HT1080 (cell line): ENCODE measurements at places on chromosomes 6 and 20.
A peak's percentile ranks its signal among the peaks of the same experiment; 100 is the strongest.

GRCh38 chr20:41657655-41658054, 39.5 kb upstream of the CHD6 start:
- no peak for DNase-seq

- DNase-seq: no peak
Measured at GRCh38 chr20:34998331-34998950, 42.8 kb downstream of the MYH7B start.

DNA sequence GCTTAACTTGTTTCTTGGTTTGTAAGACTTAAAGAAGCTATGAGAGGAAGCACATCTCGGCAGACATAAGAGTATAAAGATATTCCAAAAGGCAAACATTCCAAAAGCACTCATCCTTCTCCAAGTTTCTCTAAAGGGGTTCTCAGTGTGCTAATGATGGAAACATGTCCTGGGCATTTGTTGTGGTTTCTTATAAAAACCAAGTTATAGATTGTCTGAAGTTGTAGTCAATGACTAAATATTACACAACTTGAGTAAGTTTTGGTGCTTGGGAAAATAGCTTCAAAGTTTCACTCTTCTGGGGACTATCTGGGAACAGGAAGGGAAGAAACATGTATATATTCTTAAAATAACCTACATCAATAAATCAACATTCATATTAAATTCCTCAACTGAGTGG, 128.3 kb upstream of the TBX18 start:
- DNase-seq: peak; percentile 50

DNA sequence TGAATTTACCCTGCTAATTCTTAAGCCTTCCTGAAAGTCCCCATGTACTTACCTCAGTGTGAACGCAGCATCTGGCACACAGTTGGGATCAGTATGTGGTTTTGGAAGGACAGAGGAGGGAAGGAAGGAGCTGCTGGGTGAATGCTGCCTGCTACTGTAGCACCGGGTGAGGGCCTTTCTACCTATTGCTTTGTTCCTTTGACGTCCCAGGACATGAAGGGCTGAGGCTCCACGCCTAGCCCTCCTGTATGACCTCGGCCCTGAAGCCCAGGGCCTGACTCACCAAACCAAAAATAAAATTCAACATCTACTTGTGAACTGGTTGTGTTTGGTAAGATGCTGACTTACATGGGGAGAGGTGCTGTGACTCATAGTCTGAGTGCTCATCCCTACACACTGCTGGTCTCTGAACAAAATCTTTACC, 51.1 kb downstream of the ARID1B start:
- DNase-seq: peak; percentile 94

- peak; percentile 11 for DNase-seq
Measured at GRCh38 chr6:8821981-8822381, 386.6 kb upstream of the SLC35B3 start.

- DNase-seq: no peak
Measured at GRCh38 chr20:62554898-62555641, 79.3 kb upstream of the GATA5 start.

DNA sequence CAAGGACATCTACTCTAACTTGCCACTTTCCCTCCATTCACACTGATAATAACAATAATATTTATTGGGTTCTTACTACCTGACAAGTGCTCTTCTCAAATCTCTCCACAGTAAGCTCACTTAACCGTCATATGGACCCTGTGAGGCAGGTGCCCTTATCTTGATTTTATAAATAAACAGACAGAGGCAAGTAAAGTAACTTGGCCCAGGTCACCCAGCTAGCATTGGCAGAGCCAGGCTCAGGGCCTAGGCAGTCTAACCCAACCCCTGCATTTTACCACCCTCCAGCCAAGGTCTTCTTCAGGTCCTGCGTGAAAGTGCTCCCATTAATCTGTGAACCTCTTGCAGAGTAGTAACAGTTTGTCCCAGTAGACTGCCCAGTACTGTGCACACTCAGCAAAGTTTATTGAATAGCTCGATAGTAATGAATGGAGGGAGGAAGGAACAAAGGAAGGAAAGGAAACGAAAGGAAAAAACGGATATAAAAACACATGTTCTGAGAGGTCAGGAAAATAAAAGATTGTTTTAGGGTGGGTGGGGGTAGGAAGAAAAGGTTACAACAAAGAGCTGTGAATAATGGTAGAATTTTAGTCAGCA, 17.0 kb upstream of the STX11 start:
- no peak for DNase-seq

DNA sequence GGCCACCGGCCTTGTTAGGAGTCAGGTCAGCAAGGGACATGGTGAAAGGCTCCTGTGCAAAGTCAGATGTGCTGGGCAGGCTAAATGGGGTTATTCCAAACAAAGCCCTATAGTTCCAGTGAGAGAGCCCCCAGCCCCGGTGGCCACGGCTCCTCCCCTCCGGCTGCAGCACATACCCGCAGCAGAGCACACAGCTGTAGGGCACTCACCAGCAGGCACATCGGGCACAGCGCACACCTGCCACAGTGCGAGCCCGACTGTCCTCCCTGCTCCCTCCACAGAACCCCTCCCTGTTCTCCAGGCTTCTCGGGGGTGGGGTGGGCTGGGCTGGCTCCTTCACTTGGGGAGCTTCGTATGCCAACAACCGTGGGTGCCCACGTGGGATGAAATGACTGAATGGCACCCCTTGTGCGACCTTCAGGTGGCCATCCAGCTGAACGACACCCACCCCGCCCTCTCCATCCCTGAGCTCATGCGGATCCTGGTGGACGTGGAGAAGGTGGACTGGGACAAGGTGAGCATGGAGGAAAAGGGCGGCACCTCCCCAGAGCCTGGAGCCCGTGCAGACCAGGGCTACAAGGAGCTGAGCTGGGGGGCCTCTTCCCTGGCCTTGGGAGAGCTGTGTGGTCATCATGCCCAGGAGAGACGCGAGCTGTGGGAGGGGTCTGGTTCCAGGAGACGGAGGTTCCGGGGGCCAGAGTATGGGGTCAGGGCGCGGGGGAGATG, 30.9 kb downstream of the PYGB start:
- no peak for DNase-seq

GRCh38 chr20:2759603-2760296, 40.7 kb downstream of the CPXM1 start:
- DNase-seq: no peak

GRCh38 chr6:164101859-164102258, 687.3 kb downstream of the QKI start:
- no peak for DNase-seq

DNA sequence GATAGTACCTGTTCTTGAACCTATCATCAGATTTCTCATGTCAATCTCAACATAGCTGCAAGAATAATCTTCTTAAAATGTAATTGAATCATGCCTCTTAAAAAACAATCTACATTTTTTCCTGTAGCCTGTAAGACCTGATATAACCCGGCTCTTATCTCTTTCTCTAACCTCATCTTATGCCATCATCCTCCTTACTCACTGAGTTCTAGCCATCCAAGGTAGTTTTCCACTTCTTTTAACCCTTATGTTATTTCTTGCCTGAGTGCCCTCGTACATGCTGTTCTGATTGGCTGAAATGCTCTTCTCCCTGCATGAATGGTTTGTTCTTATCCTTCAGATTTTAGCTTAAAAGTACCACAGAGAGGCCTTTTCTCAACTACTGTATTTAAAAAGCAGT, 16.4 kb downstream of the SLC17A5 start:
- no peak for DNase-seq

- DNase-seq: no peak
Measured at GRCh38 chr20:25327521-25328235, 63.0 kb downstream of the ABHD12 start.

- DNase-seq: no peak
Measured at GRCh38 chr6:138663892-138664291, 109.7 kb upstream of the CCDC28A start.

DNA sequence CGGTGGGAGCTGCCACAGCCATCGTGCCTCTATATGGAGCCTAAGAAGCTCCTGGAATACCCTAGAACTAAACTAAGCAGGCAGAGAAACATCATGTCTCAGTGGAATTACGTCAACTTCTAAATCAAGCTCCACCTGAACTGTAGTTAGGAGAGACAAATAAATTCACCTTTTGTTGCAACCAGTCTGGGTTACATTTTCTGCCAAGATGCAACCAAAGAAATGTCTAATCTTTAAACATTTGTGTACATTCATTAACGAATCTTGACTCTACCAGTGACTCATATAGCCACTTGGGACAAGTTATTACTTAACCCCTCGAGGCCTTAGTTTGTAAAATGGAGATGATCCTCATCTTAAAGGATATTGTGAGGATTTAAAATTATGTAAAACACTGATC, 8.9 kb downstream of the PTPRK start:
- DNase-seq: peak; percentile 13

DNA sequence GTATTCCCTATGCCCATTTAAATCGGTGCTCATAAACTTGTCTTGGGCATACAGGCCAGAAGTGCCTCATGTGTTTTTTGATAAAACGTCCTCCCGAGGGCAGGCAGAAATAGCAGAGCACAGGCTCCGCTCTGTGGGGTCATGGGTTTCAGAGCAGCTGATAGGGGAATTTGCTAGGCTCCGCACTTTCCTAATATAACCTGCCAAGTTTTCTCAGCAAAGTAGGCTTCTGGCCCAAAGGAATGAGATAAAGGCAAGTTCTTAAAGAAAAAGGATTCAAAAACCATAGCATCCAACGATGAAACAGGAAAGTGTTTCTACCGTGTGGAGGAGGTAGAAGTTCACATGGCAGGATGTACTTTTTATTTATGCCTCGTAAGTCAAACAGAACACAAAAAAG, 69.8 kb upstream of the RALGAPA2 start:
- no peak for DNase-seq

GRCh38 chr20:48959899-48960550, 38.5 kb downstream of the ARFGEF2 start:
- no peak for DNase-seq

GRCh38 chr6:93721386-93722048, 302.2 kb upstream of the EPHA7 start:
- DNase-seq: peak; percentile 47

- DNase-seq: no peak
Measured at GRCh38 chr6:137894779-137895385, 27.8 kb downstream of the TNFAIP3 start.

- no peak for DNase-seq
Measured at GRCh38 chr6:68951270-68951669, 316.2 kb downstream of the ADGRB3 start.

- no peak for DNase-seq
Measured at GRCh38 chr20:39935901-39936300, 753.1 kb downstream of the MAFB start.

- DNase-seq: peak; percentile 75
Measured at GRCh38 chr6:158002951-158003853, 21.5 kb downstream of the SYNJ2 start.

DNA sequence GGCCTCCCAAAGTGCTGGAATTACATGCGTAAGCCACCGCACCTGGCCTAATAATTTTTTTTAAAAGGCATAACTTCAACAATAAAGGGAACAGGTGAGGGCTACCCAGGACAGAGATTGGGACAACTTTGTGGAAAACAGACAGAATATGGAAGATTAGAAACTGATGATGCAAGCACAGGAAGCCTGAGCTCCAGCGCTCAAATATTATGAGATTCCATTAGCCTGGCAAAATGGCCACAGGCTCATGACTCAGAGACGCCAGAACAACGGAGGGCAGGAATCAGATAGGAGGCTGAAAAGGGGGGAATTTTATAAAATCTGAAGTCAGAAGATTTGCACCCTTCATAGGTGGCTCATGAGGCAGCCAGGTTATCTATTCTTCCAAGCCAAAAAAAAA, 103.1 kb upstream of the MRPS10 start:
- no peak for DNase-seq
